Neural crest cell (in vitro differentiated cells): ENCODE measurements at places on chromosomes 7 and 10.

GRCh38 chr7:24896031-24896501 is 83.9 kb downstream of the OSBPL3 start:
- DNase-seq, result no peak

DNA sequence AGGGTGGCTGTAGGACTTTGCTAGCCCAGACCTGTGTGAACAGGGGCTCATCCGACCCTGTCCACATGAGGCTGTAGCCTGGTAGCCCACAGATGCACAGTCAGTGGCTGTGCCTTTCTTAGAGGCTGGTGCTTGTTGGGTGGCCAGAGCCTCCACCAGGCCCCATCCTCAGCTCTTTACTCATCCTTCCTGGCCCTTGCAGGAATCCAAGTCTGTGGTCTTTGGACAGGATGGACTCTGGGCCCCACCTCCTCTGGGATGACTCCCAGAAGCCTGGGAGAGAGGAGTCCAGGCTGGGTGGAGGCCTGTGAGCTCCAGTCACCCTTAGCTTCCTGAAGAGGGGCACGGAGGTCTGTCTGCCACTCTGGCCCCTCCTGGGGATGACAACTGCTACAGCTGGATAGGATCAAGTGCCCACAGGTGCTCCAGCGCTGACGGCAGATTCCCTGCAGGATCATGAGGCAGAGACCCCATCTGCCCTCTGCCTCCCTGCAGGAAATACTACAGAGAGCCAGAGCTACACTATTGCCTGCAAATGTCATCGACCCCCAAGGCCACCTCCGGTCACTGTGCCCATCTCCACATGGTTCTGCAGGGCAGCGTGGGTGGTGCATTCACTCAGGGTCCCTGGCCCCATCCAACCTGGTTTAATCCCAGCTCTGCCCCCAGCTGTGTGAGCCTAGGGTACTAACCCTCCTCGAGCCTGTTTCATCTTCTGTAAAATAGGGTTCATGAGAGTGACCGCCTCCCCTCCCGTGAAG is 114.5 kb downstream of the PTPN20 start:
- no peak for DNase-seq

DNA sequence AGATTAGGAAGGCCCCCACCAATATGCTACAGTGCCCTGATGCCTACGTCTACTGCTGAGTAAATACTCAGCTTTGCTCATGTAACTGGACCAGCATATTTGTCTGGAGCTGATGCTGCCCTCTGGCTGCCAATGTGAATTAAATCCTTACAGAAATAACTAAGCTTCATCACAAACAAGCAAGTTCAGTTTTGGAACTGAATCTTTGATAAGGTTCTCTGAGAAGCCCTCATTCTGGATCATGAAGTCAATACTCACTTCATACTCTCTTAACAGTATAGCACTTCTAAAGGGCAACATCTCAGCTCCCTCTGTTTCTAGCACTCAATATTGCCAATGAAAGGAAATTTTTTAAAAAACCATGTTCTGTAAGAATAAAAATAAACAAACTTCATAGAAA is 246.7 kb downstream of the ETV1 start:
- peak; percentile 13 for DNase-seq

DNA sequence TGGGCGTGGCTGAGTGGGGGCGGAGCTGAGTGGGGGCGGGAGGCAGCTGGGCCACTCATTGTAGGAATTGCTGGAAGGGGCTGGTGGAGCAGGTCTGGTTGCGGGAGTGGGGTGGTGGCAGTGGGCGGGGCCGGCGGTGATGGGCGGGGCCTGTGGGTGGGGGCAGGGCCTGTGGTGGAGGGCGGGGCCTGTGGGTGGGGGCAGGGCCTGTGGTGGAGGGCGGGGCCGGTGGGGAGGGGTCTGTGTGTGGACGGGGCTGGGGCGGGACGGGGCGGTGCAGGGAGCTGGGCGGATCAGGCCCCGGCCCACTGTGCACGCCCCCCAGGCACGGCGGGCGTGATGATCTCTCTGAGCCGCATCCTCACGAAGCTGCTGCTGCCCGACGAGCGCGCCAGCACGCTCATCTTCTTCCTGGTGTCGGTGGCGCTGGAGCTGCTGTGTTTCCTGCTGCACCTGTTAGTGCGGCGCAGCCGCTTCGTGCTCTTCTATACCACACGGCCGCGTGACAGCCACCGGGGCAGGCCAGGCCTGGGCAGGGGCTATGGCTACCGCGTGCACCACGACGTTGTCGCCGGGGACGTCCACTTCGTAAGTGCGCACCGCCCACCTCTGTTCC is 14.0 kb downstream of the SLC29A4 start:
- DNase-seq, result peak; percentile 57

GRCh38 chr10:89431977-89432376 is 17.6 kb downstream of the IFIT5 start:
- no peak for DNase-seq

- DNase-seq, result no peak
These were observed 325.6 kb upstream of the KAT6B start for GRCh38 chr10:74500816-74501215.

GRCh38 chr7:42170724-42171123 is 66.3 kb downstream of the GLI3 start:
- no peak for DNase-seq

- DNase-seq, result no peak
These were observed 41.8 kb upstream of the TSPAN13 start for GRCh38 chr7:16711730-16712129.

DNA sequence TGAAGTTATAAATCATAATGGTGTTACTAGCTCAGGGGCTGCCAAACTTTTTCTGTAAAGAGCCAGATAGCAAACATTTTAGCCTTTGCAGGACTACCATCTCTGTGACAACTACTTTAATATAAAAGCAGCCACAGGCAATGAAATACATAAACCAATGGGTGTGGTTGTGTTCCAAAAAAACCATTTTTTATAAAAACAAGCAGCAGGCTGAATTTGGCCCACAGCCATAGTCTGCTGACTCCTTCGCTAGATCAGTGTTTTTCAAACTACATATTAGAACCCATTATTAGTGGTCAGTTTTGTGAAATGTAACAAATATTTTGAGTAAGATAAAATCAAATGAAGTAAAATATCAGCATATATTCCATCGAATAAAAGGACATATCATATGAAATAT is 13.6 kb downstream of the GNG11 start:
- no peak for DNase-seq

DNA sequence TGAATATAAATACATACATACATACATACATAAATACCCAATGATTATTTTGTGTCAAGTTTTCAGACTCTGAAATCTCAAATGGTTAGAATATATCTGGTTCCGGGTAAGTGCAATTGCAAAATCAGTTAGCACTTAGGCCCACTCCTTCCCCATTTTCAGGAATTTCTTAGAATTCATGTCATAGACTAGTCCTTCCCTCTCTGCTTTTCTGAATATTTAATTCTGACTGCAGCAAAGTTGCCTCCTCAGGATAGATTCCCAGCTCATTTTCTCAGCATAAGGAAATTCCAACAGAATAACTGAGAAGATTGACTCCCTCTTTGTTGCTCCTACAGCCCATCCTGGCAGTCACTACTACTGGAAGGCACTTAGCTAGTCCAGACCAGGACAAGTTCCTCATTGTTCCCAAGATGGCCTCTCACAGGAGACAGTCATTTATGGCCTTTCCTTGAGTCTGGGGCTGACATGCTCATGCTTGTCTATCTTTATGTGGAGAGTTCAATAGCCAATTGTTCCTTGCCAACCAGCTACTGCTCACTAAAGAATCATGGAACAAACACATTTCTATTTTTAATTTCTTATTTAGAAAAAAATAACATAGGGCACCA is 142.9 kb upstream of the ITGB1 start:
- no peak for DNase-seq

DNA sequence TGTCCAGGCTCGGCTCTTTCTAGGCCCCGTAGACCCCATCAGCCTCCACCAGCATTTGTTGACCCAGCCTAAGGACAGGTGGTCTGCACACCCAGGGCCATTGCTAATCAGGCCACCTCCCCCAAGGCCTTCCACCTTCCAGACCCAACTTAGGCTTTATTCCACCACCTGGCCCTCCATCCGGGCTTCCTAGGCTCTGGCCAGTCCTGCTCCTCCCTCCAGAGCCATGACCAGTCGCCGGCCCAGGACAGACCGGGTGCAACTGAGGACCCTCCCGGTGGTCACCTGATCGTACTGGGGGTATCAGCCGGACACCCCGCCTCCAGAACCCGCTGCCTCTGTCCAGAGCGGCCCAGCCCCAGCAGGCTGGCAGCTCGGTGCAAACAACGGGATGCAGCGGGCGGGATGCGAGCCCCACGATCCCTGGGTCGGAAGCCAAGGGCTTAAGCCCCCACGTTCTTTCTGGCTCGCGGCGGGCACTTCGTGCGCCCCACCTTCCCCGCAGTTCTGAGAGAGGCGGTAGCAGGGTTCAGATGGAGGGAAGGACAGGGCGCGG is 545 bp downstream of the NACAD start:
- no peak for DNase-seq

DNA sequence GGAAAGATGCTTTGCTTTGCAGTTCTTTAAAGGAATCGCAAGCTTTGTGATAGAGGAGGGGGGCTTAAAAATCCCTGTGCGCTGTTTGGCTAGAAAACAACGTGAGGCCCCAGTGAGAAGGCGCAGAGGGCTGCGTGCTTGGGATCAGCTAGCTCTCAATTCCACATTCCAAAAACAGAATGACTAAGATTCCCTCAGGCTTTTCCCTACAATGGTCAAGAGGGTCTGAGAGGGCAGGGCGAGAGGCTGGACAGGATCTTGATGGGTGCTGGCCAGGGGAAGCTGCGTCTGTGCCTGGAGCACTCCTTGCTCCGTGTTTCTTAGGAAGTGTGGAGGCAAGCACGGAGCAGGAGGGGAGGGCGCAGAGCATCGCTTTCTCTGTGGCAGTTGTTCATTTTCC is 72.1 kb upstream of the INHBA start:
- no peak for DNase-seq

- peak; percentile 90 for DNase-seq
These were observed 373.5 kb downstream of the RPS24 start for GRCh38 chr10:78407009-78407711.

- DNase-seq, result no peak
These were observed 40.6 kb downstream of the AKR1D1 start for GRCh38 chr7:138116892-138117291.

DNA sequence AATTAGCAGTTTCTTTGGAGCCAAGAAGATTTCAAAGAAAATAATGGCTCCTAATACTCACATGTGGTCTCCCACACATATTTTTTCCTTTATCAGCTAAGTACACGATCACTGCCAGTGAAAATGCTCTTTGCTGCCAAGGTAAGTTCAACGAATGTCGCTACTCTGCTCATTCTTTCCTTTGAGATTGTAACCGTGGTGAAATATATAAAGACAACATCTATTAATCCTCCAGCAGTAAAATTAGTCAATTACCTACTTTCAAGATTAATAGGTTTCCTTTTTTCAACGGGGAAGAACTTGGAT is 672.2 kb downstream of the GATA3 start:
- DNase-seq, result no peak

DNA sequence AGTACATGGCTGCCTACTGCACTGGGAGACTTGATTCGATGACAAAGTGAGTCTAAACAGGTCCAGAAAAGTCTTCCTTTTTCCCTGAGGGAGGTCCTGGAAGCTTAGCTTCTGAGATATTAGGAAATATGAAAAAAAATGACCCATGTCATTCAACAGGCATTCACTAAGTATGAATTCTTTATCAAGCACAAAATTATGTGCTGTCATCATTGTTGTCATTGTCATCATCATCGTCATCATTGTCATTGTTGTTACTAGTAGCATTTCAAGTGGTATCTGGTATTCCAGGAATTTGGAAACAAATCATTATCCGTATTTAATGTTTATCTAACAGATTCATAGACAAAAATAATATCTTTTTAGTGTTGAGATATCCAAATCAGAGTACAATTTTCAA is 49.7 kb upstream of the HECTD2 start:
- DNase-seq, result no peak

- DNase-seq, result no peak
These were observed 9.3 kb downstream of the LIPA start for GRCh38 chr10:89242345-89242684.
